ENCODE measurements at places on chromosomes 5 and 9. TPM values are rescaled to one million over a fixed set of nuclear protein-coding genes. Genes with fewer than 3 reads are reported as not detected.

Gene TXNDC8
- polyA plus RNA-seq = not detected

Gene RGS3
- 15.4 TPM for polyA plus RNA-seq

Gene IFNB1
- not detected for polyA plus RNA-seq

Gene CD74
- 280 TPM for polyA plus RNA-seq

Gene MZB1
- polyA plus RNA-seq = 1.7 TPM
